ENCODE measurements at places on chromosomes 5 and 9.

- DNase-seq: no peak
These were observed 236.4 kb downstream of the LRRC70 start for GRCh38 chr5:62814991-62815390.

DNA sequence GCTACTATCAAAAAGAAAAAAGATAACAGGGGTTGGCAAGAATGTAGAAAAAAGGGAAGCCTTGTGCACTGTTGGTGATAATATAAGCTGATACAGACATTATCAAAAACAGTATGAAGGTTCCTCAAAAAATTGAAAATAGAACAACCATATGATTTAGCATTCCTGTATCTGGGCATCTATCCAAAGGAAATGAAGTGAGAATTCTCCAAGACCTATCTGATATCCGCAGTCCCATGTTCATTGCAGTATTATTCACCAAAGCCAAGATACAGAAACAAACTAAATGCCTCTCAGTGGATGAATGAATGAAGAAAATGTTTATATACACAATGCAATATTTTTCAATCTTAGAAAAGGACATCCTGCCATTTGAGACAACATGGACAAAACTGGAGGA is 1943.3 kb downstream of the MAT2B start:
- no peak for DNase-seq

- DNase-seq: no peak
These were observed 71.3 kb downstream of the MFAP3 start for GRCh38 chr5:154110107-154110453.

DNA sequence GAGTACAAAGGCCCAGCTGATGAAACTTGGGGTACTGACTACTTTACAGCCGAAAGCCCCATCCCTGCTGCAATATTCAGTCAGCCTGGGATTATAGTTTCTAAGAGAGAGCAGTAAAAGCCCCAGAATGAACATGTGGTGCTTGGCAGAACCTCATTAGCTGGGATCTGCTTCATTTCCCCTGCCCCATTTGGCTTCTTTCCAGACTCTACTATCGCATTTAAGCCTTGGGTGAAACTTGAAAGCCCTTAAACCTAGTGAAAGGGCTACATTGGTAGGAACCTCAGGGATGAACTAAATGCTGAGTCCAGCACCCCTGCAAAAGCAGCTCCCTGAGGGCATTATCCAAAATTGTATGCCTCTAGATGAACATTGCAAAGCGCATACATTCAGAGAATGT is 631.1 kb downstream of the ACTL7B start:
- DNase-seq: no peak

GRCh38 chr5:85170183-85170582 is 785.5 kb upstream of the EDIL3 start:
- DNase-seq: no peak
